ENCODE measurements at places on chromosomes 12 and 14.
A peak's percentile ranks its signal among the peaks of the same experiment; 100 is the strongest.

- DNase-seq: no peak
Measured at GRCh38 chr12:106721915-106722314, 52.6 kb upstream of the RIC8B start.

- no peak for DNase-seq
Measured at GRCh38 chr12:42666671-42667243, 77.2 kb upstream of the PRICKLE1 start.

GRCh38 chr14:64580467-64580866 is 30.7 kb downstream of the PPP1R36 start:
- DNase-seq: no peak

DNA sequence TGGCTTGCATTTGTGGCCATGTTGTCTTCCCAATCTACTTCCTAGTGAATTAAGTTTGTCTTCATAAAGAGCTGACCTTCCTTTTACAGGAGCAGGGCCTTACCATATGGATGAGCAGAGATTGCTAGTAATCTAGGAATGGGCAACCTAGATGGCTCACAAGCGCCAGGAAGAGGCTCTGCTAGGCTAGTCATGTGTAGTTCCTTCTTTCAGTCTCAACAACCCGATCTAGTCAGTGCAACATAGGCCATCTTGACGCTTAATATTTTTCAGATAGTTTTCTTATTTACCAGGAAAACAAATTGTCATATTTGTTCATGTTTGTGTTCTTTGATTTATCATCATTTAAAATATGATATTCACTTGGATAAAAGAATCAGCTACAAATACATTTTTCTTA is 48.2 kb upstream of the TPH2 start:
- no peak for DNase-seq

- no peak for DNase-seq
Measured at GRCh38 chr14:76329951-76330350, 46.0 kb upstream of the ESRRB start.

GRCh38 chr12:76506149-76506548 is 53.4 kb downstream of the OSBPL8 start:
- DNase-seq: no peak

DNA sequence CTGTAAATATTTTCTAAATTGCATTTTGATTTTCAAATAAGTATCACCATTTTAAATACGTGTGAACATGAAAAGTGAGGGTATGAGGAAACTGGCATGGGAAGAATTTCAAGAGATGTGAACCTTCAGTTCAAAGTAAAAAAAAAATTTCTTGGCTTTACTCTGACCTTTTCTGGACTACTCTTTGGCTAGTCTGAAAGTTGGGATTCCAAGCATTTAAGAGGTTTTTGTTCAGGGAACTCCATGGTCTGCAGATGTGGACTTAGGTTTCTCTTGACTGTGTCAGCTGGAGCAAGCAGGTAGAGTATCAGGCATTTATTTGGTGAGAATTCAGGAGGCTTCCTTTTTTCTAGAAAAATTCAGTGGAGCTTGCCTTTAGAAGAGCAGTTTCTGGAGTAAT is 311.6 kb downstream of the LRIG3 start:
- DNase-seq: no peak

DNA sequence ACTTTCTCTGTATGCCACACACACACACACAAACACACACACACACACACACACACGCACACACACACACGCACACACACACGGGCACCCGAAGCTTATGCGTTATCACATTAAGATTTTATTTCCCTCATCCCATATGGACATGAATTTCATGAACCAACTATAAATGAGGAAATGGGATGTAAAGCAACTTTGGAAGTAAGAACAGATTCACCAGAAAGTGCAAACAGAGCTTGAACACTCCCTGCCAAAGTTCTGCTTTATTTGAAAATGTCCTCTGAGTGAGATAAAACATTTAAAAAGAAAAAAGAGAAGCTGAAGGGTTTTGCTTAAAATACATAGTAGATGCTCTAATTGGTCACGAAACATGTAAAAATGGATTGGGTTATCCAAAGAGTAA is 90.4 kb upstream of the OTX2 start:
- DNase-seq: no peak

GRCh38 chr14:69657950-69658355 is 46.6 kb downstream of the SUSD6 start:
- peak; percentile 17 for DNase-seq

GRCh38 chr14:60204843-60205774 is 39.9 kb upstream of the DHRS7 start:
- peak; percentile 19 for DNase-seq

DNA sequence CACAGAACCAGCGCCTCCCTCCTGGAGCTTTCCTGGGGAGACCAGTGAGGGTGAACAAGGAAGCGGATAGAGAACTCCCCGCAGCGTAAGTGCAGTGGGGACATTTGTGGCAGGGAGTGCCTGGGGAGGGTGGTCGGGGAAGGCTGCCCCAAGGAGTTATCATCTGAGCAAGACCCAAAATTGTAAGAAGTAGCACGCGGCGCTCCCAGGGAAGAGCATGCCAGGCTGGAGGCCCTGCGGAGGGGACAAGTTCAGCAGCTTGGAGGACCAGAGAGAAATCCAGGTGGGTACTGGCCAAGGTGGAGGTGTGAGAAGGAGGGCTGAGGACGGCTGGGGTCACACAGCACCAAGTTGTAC is 46.2 kb upstream of the RIMBP2 start:
- no peak for DNase-seq

DNA sequence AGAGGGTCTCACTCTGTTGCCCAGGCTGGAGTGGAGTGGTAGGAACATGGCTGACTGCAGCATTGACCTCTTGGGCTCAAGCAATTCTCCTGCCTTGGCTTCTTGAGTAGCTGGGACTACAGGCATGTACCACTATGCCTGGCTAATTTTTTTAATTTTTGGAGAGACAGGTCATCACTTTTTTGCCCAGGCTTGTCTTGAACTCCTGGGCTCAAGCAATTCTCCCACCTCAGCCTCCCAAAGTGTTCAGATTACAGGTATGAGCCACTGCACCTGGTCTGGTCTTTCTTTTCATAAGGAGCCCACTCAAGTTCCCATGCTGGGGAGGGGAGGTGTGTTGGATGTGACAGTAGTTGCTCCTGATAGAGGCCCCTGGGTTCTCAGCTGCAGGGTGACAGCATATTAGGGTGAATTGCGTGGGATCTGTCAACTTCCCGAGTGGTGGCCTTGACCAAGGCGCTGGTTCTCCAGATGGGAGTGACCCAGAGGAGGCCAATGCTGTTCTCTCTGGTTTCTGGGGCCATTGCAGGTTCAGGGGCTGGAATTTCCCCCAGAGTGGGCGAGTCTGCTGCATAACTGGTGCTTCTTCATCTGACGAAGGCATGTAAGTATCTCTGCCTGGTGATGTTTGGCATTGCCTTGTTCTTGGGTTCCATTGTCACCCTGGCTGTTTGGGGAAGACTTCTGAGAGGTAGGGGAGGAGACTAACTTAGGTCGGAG is 52.4 kb upstream of the ESRRB start:
- no peak for DNase-seq

DNA sequence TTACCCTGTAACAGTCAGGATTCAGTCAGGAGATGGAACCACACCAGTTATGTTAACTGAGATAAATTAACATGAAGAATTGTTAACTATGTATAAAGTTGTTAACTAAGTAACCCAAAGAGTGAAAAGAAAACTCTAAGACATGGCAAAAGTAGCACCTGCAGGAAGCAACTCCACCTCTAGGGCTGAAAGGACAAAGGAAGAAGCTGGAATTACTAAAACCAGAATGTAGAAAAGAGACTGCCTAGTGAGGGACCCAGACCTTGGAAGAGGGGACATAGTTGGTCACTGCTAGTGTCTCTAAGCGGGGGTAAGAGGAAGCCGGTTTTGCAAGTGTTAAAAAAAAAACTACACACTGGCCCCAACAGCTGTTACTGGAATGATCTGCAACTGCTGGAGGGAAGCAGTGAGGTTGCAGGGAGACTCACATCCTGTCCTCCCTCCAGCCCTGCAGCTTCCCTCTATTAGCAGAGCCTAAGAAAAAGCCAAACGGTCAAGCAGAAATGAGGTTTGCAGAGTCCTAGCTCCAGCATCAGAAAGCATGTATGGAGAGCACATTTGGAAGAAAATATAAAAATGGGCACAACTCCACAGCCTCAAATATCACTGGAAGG is 39.8 kb downstream of the GPR135 start:
- DNase-seq: no peak

GRCh38 chr14:21043974-21044618 is 1.9 kb downstream of the RNASE7 start:
- DNase-seq: peak; percentile 32

DNA sequence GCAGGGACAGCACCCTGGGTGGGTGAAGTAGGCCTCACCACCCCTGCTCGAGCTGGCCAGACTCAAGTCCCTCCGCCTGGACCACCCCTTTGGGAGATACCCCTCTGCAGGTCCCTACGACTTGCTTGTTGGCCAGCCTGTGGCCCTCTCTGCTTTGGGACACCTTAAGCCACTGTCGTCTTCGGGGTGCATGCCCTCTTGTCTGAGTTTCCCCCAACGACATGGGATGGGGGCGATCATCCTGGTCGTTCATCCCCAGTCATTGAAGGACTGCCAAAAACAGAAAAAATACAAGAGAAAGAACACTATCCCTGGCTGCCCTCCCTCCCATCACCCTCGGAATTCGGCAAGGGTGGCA is 151.1 kb downstream of the DPF3 start:
- DNase-seq: no peak

All from NCI-H1092 treated with DMSO at 0.1 percent for 48 hours (cell line).